ENCODE measurements at places on chromosomes 5 and 9.
A peak's percentile ranks its signal among the peaks of the same experiment; 100 is the strongest.

GRCh38 chr5:71482132-71482531 is 26.7 kb downstream of the BDP1 start:
- DNase-seq: no peak

DNA sequence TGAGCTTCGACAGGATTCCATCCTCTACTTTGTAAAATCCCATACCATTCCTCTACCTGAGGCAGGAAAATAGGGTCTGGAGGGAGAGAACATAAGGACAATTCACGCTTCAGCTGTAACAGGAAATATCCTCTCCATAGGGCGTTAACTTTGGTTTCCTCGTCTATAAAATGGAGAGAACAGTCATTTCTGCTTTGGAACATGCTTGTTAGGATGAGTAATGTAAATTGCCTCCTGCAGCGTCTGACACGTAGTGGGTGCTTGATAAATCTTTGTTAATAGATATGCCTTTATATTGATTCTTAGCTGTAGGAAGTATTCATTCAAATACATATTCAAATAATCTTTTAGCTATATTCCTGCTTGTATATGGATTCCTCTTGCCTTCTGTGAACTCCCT is 711 bp upstream of the SUB1 start:
- DNase-seq: no peak

DNA sequence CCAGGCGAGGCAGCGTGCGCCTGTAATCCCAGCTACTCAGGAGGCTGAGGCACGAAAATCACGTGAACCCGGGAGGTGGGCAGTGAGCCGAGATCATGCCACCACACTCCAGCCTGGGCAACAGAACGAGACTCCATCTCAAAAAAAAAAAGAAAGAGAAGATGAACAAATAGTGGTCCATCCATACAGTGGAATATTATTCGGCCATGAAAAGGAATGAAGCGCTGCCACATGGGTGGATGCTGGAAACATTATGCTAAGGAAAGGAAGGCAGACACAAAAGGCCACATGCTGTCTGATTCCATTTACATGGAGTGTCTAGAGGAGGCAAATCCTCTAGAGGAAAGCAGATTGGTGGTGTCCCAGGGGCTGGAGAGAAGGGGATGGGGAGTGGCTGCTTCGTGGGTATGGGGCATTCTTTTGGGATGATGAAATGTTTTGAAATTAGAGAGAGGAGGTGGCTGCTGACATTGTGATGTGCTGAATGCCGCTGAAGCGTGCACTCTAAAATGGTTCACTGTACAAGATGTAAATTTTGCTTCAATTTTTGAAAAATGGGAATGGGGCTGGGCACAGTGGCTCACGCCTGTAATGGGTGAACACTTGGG is 17.0 kb downstream of the PLPP7 start:
- DNase-seq: no peak

- DNase-seq: no peak
Measured at GRCh38 chr5:83551821-83552220, 80.3 kb downstream of the VCAN start.

GRCh38 chr9:136824496-136825225 is 16.9 kb downstream of the RABL6 start:
- no peak for DNase-seq

GRCh38 chr9:38244971-38245370 is 147.5 kb upstream of the ALDH1B1 start:
- no peak for DNase-seq

DNA sequence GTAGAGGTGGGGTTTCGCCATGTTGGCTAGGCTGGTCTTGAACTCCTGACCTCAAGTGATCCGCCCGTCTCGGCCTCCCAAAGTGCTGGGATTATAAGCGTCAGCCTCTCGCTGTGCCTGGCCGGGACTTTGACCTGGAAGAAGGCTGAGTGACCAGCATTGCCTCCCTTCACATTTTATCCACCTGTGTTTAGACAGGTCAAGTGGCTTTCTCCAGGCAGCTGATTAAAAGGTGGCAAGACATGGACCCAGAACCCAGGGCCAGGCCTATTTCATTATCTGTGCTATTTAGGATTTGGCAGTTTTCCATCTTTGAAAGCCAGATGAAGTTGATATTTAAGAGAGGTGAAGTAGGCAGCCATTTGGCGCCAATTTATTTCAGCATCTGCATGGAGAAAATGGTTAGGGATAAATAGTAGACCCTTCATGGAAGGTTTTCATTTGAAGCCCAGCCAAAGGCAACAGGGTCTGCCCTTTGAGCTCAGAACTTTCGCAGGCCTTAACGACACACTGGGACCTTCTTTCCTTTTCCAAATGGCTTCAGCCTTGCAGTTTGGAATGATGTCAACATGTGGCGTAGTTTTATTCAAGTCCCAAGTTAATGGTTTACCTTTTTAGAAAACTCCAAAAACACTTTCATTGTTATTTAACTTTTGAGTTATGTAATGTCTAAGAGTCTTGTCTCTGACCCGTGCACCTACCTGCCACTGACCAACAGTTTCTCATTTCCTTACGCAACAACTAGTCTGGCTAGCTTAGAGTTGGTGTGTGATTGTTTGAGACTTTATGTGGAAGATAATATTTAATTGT is 8.4 kb downstream of the DAPK1 start:
- DNase-seq: no peak

- no peak for DNase-seq
Measured at GRCh38 chr5:15266841-15267240, 233.1 kb upstream of the FBXL7 start.

DNA sequence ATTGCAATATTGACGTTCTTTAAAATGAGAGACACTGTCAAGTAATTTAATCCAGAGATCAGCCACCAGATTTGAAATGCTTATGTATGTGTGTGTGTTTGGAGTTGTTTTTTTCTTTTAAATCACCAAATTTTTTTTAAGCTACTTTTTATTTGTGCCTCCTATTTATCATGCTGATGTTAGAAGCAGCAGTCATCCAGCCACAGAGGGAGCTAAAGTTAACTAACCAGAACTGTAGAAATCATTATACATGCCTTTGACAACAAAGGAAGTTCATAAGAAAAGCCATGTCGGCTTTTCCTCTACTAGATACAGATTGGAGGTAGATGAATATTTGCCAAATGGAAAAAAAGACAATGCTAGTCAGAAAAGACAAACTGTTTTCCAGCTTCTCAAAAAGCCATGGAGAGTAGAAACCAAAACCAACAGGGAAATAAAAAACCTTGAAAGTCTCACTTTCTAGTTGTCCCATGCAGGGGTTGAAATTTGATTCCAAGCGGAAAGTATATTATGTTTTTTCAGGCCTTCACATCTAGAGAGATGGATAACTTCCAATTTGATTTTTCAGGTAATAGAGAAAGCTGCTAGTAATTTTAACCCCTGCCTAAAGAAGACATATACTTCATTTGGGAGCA is 4.5 kb downstream of the PURA start:
- DNase-seq: no peak

DNA sequence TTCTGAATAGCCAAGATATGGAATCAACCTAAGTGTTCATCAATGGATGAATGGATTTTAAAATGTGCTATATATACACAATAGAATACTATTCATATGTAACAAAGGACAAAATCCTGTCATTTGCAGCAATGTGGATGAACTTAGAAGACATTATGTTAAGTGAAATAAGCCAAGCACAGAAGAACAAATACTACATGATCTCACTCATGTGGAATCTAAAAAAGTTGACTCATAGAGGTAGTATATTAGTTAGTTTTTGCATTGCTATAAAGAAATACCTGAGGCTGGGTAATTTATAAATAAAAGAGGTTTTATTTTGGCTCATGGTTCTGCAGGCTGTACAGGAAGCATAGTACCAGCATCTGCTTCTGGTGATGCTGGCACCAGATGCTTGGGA is 8.1 kb downstream of the CATSPER3 start:
- no peak for DNase-seq

- DNase-seq: peak; percentile 77
Measured at GRCh38 chr5:150781706-150782614, 3.4 kb downstream of the SMIM3 start.

DNA sequence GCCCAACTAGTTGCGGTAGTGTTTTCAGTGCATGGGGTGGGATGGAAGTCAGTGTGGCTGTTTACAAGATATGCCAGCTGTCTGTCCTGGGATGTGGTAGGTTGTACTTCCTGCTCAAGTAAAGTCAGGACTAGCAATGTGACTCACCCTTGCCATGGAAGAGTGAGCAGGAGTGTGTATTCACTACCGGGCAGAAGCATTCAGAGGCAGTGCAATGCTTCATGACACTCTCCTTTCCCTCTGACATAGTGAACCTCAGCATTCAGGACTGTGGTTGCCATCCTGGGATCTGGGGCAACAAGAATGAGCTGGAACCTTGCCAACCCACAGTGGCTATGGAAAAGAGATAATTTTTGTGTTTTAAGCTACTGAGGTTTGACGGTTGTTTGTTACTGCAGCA is 68.9 kb downstream of the BOD1 start:
- no peak for DNase-seq

DNA sequence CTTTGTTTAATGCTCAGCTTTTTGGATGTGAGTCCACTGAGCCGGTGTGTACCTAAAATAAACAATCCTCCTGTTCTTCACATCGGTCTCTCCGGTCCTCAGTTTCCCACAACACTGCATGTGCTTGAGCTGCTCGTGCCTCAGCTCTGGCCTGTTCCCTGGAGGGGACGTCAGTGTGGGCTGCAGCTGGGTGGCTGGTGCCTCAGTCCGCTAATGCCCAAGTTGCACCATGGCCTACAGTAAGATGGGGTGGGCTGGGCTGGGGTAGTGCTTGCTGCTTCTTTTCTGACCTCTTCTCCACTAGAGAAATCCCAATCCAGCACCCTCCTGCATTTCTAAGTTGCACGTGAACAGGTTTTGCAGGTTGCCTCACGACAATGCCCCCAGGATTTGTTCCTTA is 595 bp upstream of the BTNL9 start:
- DNase-seq: no peak

- DNase-seq: no peak
Measured at GRCh38 chr9:89008055-89008743, 16.9 kb downstream of the S1PR3 start.

DNA sequence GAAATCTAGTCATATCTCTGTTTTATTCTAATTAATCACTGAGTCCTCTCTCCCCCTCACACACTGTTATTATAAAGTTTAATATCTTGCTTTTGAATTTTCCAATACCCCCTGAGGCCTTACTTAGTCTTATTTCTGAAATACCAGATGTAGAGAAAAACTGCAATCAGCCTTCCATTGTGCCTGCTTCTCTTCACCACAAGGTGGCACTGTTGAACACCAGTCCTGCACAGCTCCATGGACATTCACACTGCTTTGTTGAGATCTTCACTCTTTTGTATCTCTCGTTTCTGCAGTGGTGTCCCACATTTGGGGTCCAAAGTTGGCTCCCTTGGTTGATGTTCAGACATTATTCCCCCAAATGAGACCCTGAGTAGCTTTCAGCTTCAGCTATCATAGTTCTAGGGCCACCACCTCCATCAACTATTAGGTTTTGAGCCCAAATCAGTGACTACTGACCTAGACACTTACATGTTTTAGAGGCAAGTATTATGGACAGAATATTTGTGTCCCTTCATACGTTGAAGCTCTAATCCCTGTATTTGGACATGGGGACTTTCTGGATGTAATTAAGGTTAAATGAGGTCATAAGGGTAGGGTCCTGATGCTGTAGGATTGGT is 24.3 kb downstream of the BOD1 start:
- DNase-seq: no peak

GRCh38 chr5:126438267-126438666 is 15.1 kb downstream of the GRAMD2B start:
- no peak for DNase-seq

DNA sequence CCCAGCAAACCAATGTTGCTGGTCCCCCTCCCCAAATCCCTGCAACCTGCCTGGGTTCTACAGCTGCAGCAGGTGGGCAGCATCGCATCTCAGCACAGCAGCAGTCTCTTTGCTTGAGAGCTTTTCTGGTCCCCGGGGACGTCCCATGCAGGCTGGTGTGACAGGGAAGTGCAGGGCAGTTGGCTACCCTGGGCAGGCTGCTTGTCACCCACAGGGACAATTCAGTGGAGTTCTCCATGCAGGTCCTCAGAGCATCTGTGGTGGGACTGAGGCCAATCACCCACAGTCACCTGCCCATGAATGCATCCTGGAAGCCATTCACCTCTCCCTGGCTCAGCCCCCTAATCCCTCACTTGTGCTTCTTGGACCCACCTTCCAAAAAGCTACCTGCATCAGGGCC is 43.9 kb upstream of the SEMA4D start:
- no peak for DNase-seq

GRCh38 chr5:104178829-104179456 is 616.4 kb upstream of the NUDT12 start:
- DNase-seq: peak; percentile 51

DNA sequence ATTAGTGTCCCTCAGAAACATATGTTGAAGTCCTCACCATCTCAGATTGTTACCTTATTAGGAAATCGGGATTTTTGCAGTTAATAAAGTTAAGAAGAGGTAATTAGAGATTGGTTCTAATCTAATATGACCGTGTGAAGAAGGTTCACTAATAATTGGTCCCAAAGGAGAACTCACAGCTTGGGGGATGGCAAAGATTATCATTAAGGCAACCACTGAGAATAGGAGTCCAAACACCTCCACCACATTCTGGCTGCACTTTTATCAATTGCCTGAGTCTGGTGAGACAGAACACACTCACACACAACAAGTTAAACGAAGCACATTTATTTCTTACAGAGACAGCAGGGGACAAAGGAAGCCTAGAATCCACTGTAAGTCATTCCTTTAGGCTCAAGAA is 94.9 kb upstream of the PRDM9 start:
- no peak for DNase-seq

DNA sequence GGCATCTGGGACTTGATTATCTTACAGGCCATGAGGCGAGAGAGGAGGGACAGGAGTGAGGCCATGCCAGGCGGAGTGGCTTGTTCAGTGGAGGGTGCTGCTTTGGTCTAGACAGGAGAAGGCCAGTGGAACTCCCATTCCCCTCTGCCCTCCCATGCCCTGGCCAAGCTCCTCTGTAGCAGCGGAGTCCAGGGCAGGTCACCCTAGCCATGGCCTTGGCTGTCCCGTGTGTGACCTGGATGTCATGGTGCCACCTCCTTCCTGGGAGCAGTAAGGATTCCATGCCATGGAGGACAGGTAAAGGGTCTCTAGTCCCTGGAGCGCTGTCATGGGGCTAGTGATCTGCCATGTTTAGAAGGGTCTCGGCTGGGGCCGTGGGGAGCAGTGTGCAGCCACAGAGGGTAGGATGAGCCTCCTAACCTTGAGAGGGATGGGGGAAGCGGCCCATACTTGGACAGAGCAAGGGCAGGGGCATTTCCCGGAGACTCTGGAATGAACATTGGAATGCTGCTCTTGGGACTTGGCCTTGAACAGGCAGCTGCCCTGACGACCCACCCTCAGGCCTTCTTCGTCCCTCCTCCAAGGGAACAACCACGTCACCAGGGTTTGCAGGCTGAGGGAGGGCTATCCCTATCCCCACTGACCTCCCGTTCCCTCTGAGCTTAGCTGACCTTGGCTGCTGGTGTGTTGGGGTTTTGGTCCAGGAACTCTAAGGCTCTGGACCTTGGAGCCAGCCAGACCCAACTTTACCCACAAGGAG is 100.4 kb downstream of the DAB2IP start:
- DNase-seq: no peak

DNA sequence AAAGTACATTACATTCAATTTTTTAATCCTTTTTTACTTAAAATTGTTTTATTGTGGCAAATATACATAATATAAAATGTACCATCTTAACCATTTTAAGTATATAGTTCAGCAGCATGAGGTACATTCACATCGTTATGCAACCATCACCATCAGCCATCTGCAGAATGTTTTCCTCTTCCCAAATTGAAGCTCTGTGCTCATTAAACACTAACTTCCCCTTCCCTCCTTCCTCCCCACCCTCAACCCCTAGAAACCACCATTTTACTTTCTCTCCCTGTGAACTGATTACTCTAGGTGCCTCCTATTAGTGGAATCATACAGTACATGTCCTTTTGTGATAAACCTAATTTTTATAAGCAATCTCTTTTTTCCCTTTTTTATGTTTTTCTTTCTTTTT is 15.6 kb downstream of the TEX53 start:
- DNase-seq: no peak

Data from gastrocnemius medialis (tissue), 4 donors.